ENCODE measurements at places on chromosomes 11 and 22.

DNA sequence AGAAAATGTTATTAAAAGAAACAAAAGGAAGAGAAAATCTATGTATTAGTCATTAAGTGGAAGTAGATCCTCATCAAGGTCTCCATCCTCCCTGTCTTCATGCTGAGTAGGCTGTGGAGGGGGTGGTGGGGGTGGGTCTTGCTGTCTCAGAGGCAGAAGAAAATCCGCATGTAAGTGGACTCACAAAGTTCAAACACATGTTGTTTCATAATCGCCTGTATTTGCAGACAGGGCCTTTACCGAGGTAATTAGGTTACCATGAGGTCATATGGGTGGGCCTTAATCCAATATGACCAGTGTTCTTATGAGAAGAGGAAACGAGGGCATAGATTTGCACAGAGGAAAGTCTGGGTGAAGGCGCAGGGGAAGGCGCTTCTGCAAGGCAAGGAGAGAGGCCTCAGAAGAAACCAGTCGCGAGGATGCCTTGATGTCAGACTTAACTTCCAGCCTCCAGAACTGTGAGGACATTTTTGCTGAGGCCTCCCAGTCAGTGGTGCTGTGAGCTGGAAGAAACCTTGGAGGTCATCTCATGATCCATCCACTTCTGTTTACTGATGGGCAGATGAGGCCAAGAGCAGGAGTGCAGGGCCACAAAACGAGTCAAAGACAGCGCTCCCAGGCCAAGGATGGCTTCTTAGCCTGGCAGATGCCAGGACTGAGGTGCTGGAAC lies 49.3 kb upstream of the THY1 start:
- DNase-seq, result no peak

- no peak for DNase-seq
These were observed 11.0 kb upstream of the MICALL1 start for GRCh38 chr22:37894939-37895670.

GRCh38 chr22:19958083-19959042 lies 16.7 kb upstream of the TXNRD2 start:
- DNase-seq, result no peak

DNA sequence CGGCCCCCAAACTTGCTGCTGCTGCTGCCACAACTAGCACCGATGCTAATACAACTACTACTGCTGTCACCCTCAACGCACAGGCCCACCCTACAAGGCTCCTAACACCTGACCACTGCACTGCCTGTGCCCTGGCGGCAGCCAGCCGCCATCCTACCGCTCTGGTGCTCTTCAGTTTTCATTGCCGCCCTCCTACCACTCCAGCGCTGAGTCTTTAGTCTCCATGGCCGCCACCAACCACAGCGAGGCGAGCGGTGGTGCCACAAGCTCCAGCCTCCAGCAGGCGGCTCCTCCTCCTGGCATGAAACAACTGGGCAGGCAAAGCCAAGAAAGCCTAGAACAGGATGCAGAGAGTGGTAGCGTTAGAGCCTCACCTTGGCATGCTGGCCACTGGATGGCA lies 5.0 kb upstream of the RFPL3 start:
- DNase-seq, result no peak

GRCh38 chr22:22823131-22823810 lies 64.3 kb upstream of the IGLL5 start:
- no peak for DNase-seq

DNA sequence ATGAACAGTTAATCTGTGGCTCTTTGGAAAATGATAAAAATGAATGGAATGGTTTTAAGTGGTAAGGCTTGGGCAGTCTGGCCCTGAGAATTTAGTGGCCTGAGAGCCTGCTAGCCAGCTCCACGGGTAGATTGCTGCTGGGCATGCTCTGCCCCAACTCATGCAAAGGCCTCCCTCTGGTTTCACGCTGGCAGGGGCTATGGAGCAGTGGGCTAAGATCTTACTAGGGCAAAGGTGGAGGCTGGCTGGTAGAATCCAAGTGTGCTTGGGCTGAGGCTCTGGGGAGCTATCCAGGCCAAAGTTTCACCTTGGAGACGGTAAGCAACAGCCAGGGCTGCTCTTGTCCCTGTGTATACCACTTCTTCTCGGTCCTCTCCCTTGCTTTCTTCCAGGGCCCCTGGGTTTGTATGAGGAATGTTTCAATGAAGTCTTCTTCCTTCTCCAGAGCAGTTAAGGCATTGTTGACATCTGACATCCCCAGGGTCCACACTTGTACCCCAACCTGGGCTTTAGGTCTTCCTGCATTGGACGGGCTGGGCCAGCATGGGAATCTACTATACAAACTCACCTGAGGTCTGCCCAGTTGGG lies 27.4 kb downstream of the UBE2L3 start:
- no peak for DNase-seq

GRCh38 chr22:17241576-17242330 lies 22.5 kb upstream of the ADA2 start:
- DNase-seq, result no peak

- no peak for DNase-seq
These were observed 49.9 kb upstream of the GRK3 start for GRCh38 chr22:25514436-25515180.

DNA sequence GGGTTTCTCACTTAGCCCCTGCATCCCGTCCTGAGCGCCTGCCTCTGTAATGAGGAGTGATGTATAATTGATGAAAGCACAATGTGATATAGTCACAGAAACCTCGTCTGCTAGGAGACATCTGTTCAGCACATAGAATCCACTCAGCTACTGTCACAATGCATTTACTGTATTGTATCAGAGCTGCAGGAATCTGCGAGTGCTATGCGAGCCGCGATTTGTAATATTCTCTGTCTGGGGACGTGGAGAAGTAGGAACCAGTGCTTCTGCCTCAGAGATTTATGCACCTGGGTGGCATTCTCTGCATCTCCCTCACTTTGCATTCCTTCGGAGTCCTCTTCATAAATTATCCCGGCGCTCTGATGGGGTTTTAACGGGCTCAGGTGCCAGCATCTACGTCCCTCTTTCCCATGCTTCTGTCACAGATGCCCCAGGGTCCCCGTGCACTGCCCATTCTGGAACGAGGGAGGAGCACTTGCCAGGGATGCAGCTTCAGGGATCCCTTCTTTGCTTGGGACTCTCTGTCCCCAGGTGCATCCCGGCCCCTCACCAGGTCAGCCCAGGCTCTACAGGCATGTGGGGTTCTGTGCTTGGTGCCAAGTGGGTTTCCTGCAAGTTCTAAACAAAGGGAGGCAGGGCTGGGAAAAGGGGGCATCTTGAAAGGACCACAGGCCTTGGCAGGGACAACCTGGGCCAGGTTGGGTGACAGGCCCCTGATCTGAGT lies 205.5 kb downstream of the DSCAML1 start:
- no peak for DNase-seq

DNA sequence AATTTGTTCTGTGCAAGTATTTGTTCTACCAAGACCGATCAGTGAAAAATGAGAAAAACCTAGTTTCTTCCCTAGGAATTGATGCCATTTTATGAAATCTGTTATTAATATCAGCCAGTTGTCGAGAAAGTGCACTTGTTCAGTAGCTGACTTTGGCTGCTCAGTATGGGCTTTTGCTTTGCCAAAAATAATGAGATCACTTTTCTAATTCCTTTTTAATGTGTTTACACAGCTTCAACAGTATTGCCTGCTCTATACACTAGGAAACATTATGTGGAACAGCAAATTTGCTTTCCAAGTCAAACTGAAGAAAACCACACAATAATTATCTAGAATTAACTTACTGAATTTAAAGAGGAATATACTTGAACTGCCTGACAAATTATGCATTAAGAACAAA lies 34.4 kb downstream of the SCUBE2 start:
- no peak for DNase-seq

DNA sequence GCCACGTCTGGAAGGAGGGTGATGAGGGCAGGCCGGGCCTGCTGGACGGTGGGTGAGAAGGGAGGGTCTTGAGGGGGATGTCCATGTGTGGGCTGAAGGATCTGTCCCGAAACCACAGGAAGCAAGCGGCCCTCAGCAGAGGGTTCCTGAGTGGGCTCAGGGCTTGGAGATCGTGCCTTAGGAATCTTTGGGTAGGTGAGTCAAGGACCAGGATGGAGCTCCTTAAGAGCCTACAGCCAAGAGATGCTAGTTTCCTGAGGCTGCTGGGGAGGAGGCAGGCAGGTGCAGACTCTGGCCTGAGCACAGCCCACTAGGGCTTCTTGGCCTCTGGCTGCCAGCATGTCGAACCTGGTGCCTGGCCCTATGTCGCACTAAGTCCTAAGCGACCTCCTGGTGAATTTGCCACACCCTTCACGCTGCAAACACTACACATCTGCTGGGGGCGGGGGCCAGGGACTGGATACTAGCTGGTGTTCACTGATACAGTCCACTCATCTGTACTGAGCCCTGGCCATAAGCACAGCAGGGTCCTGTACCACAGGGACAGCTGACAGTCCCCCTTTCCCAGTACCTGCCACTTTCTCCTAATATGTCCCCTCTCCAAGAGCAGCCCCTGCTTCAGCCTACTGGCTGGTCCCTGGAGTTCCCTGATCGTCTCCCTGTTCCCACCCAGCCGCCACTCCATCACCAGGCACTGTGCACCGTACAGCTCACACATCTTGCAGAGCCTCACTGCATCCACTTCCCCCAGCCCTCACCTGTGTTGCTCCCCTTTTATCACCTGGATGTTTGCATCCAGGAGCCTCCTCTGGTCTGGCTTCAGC lies 19.5 kb downstream of the GNAZ start:
- no peak for DNase-seq

GRCh38 chr11:115421992-115422689 lies 82.1 kb downstream of the CADM1 start:
- no peak for DNase-seq

DNA sequence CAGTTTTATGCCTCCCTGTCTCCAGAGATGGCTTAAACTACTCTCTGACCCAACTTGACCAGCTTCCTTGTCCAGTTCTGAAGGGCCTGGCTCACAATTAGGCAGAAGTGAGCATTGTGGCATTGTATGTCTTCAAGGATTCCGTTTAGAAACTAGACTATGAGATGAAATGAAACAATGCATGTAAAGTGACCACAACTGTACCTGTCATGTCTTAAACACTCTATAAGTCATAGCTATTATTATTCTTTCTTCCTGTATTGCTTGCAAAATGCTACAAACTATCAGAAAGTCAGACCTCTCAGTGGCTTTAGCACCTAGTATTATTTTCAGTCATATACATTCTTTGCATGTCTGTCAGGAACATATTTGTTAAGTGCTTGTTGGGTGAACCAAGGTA lies 127.9 kb upstream of the MTMR2 start:
- DNase-seq, result no peak

- no peak for DNase-seq
These were observed 101.4 kb upstream of the C11orf87 start for GRCh38 chr11:109320595-109320994.

GRCh38 chr11:35836205-35836604 lies 107.7 kb upstream of the LDLRAD3 start:
- no peak for DNase-seq

DNA sequence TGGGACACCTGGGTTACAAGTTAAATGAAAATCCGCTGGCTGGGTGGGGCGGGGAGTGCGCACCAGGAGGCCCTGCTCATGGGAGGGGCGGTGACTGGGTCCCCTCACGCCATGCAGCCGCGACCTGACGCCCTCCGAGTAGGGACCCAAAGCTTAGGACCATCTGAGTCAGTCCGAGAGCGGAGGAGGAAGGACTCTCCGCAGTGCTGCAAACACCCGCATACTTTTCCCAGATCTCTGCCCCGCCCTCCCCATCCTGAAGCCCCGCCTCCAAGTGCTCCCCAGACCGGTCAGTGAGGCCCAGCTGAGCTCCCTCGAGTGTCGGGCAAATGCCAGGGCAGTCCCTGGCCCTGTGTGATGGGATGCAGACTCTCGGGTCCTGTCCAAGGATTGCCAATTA lies 6.6 kb upstream of the FLI1 start:
- no peak for DNase-seq

DNA sequence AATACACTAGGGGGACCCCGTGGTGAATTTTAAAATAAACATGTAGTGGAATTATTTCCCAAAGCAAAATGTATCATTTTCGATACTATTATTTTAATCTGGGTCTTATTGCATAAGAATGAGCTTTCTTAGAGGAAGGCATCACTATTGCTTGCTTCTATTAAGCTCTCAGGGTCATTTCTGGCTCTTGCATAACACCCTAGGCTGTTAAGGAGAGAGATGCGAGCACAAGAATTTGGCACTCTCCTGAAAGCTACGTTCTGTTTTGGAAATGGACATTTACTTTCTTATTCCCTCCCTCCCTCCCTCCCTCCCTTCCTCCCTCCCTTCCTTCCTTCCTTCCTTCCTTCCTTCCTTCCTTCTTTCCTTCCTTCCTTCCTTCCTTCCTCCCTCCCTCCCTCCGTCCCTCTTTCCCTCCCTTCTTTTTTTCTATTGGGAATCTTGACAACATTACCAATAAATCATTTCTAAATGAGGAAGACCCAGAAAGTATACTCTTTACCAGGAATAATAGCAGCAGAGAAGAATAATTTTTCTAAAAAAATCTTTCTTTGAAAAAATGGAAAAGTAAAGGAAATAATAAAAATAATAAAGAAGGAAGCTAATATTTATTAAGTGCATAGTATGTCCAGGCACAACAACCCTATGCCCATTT lies 83.6 kb upstream of the BDNF start:
- DNase-seq, result no peak

DNA sequence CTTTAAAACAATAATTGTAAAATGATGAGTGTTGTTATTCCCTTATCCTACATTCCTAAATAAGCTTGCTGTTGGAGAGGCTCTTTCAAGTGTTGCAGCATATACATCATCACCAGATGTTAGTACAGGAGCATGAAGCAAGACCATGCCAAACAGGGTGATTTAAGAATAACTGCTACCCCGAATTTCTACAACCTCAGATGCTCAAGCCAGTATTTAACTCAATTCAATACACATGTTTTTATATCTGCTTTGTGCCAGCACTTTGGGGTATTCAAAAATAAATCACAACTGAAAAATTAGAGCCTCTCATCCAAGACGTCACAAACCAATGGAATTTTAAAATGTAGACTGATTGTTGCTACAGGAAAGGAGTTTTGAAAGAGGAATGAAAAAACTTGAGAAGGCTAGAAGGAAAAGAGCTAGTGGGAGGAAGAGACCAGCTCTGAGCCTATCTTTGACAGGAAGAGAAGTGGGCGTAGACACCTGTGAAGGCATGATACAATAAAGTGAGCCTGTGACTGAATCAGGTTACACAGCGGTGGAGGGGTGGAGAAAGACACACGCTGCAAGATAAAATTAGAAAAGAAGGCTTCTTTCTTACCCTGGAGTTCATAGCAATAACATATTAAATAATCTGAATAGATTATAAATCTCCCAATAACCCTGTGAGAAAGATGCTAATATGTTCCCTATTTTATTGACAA lies 95.8 kb downstream of the DLG2 start:
- no peak for DNase-seq

Data from activated CD4-positive, alpha-beta T cell treated with anti-CD3 and anti-CD28 coated beads for 24 hours (primary cell).